ENCODE measurements at places on chromosomes 2 and 18.

DNA sequence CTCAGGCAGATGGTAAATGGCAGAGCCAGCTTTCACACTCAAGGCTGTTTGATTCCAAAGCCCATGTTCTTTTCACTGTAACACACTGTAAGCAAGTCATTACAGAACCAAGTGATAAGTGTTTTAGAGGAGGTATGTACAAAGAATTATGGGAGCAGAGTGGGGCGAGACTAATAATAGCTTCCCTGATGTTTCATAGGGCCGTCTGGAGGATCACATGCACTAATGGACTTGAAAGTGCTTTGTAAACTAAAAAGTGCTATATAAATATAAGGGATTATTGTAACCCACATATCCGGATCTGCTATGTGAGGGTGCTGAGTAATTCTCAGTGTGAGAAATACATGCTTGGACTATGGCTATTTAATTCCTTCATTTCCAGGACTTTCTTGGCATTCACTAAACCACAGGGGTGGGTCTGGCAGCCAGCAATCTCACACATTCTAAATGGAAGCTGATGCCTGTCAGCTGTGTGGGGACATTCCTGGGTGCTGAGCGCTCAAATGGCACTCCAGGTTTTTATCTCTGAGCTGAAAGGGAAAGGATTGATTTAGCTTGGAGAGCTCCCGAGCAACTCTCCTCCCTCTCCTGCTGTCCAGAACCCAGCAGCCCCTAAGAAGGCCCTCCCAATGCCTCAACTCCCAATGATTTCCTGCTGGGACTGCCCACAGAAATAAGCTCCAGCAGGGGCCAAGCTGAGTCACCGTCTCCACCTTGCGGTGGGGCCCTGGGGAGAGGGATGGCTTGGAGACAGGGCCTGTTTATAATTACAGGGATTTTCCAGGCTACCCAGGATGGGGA lies 222.8 kb downstream of the SOX11 start:
- DNase-seq: no peak

DNA sequence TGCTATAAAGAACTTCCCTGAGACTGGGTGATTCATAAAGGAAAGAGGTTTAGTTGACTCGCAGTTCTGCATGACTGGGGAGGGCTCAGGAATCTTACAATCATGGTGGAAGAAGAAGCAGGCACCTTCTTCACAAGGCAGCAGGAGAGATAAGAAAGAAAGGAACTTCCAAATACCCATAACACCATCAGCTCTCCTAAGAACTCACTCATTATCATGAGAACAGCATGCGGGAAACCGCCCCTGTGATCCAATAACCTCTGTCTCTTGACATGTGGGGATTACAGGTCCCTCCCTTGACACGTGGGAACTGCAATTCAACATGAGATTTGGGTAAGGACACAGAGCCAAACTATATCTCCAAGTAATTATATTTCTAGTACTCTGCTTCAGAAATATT lies 163.8 kb upstream of the CDH20 start:
- DNase-seq: no peak

GRCh38 chr2:184624311-184624710 lies 26.0 kb downstream of the ZNF804A start:
- DNase-seq: no peak

- DNase-seq: no peak
These were observed 214.2 kb upstream of the ACVR2A start for GRCh38 chr2:147630585-147630984.

GRCh38 chr2:235135990-235136561 lies 184.3 kb downstream of the SH3BP4 start:
- DNase-seq: peak; percentile 65

GRCh38 chr18:63254716-63255399 lies 64.7 kb downstream of the BCL2 start:
- no peak for DNase-seq

- DNase-seq: no peak
These were observed 380.5 kb downstream of the DSEL start for GRCh38 chr18:67135981-67136380.

- DNase-seq: no peak
These were observed 986.5 kb downstream of the TDRD15 start for GRCh38 chr2:22110244-22110651.

GRCh38 chr2:39718483-39718882 lies 52.8 kb downstream of the TMEM178A start:
- DNase-seq: no peak

GRCh38 chr18:59249199-59249774 lies 24.0 kb downstream of the RAX start:
- DNase-seq: peak; percentile 68

GRCh38 chr18:48921305-48922225 lies 29.2 kb downstream of the SMAD7 start:
- peak; percentile 32 for DNase-seq

DNA sequence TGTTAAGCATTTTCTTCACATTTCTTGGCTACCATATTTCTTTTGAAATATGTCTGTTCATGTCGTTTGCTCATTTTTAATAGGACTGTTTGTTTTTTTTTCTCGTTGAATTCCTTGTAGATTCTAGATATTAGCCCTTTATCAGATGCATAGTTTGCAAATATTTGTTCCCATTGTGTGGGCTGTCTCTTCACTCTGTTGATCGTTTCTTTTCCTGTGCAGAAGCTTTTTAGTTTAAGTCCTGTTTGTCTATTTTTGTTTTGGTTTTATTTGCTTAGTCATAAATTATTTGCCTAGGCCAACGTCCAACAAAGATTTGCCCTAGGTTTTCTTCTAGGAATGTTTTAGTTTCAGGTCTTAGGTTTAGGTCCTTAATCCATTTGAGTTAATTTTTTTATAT lies 1494.7 kb downstream of the SUCLG1 start:
- no peak for DNase-seq

GRCh38 chr2:121479882-121480522 lies 50.7 kb upstream of the RNU4ATAC start:
- DNase-seq: peak; percentile 90

GRCh38 chr2:45734952-45735351 lies 83.5 kb downstream of the PRKCE start:
- no peak for DNase-seq

- no peak for DNase-seq
These were observed 3.1 kb downstream of the PROM2 start for GRCh38 chr2:95277246-95277906.

DNA sequence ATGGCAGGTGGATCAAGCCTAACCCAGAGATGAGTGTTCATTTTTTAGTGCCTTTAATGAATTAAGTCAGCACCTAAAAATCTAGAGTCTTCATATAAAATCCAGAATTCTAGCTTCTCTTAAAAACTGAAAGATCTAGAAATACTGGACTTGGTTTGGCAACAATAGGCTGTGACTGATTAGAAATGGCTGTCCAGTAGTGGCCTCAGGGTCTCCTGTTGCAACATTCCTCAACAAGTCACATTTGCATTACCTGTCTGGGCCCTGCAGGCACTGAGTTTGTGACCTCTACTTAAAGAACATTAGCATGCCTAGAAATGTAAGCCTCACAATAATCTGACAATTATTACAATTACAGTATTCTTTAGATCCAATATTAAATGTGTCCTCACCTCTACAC lies 33.1 kb downstream of the MBD2 start:
- no peak for DNase-seq

GRCh38 chr18:13131283-13131682 lies 87.3 kb upstream of the LDLRAD4 start:
- DNase-seq: no peak

GRCh38 chr2:173458991-173459780 lies 104.5 kb downstream of the CDCA7 start:
- DNase-seq: no peak

- no peak for DNase-seq
These were observed 11.3 kb upstream of the TTC39C start for GRCh38 chr18:24003288-24003687.

- no peak for DNase-seq
These were observed 18.1 kb downstream of the ZAP70 start for GRCh38 chr2:97731274-97732020.

DNA sequence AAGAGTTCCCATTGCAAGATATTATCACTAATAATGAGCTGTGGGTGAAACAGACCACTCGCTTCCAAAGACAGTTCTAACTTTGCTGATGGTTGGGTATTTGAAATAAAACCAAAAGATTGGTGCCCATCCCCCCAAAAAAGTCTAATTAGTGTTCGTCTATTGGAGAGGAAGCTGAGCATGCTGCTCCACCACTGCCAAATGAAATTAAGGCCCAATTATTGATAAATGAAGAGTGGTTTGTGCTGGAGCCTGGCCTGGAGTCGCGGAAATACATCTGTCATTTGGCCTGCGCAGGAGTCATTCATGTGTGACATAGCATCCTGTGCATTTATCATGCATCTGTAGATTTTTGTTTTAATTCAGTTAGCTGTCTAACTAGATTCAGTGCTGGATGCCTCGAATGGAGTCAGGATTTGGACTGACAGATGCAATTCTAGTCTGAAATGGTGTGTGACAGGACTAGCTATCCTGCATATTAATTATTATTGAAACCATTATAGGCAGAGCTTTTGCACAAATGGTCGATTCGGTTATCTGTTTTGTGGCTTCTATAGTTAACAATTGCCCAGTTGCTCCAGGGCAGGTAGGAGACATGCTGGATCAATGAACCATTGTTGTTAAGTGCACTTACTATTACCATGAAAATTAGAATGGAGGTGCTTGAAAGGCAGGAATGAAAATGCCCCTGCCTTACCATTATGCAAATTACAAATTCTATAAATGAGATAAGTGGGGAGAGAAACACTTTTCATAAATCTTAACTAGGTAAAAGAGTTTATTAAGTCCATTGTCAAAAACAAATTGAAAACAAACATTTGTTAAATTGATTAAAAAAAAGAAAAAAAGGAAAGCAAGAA lies 450.4 kb upstream of the TCF4 start:
- DNase-seq: no peak

GRCh38 chr2:174704061-174704460 lies 60.2 kb downstream of the CHRNA1 start:
- DNase-seq: no peak

DNA sequence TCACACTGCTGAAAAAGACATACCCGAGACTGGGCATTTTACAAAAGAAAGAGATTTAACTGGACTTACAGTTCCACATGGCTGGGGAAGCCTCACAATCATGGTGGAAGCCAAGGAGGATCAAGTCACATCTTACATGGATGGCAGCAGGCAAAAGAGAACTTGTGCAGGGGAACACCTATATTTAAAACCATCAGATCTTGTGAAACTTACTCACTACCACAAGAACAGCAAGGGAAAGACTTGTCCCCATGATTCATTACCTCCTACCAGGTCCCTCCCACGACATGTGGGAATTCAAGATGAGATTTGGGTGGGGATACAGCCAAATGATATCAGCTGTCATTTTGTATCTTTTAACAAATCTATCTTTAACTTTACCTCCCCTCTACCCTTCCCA lies 251.1 kb upstream of the RASGRP3 start:
- no peak for DNase-seq

DNA sequence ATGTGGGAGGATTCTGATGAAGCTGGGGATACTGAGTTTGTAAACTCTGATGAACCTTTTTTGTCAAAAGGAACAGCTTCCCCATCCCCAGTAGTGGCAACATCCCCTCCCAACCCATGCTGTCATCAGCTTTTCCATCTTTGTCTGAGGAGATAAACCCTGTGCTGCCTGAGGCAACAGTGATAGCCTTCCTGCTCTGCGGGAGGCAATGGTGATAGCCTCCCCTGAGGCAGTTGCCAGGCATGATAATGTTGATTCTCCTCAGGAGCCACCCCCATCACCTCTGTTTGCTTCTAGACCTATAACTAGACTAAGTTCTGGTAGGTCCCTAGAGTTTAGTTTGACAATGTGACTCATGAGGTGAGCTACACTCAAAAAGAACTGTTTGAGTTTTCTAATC lies 97.5 kb downstream of the ERBB4 start:
- no peak for DNase-seq

DNA sequence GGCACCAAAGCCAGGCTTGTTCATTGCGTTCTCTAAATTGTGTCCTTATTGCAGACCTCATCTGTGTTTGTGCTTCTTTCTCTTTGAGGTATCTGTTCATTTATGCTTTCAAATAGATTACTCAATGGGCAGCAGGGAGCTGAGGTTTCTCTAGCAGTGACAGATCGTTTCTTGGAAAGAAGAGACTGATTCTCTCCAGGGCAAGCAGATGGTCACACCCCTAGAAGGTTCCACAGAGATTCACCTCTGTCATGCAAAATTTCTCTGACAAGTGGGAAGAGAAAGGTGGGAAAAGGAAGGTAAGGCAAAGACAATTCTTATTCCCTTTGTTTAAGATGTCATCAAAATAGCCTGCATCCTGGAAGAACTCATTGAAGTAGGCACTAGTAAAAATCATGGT lies 14.0 kb downstream of the DLGAP1 start:
- DNase-seq: peak; percentile 36

DNA sequence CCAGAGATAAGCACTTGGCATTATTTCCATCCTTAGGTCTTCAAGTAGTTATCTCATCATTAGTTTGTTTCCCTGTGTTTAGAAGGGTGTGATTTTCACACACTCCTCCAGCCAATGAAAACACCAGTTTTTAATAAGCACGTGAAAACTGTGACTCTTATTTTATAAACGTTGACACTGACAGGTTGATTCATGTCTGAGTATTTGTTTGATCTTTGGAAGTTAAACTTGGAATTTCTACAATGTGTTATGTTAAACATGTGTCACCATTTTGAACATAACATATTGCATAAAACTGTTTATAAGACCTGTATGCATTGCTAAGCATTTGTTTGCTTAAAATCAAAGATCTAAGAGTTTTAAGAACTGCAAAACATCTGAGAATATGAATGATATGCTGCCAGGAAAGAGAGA lies 27.6 kb downstream of the SLC40A1 start:
- no peak for DNase-seq

DNA sequence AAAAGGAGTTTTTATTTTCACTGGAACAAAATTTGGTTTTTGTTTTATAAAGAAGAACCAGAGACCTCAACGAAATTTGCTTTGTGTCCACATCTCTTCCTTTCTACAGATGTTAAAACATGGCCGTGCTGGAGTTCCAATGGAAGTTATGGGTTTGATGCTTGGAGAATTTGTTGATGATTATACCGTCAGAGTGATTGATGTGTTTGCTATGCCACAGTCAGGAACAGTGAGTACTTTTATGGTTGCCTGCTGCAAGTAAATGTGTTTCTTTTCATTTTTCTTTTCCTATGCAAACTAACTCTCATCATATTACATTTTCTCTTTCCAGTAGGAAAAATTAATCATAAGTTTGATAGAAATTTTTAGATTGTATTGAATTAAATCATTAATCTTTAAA lies 48.4 kb upstream of the TBR1 start:
- DNase-seq: no peak

- DNase-seq: no peak
These were observed 49.0 kb upstream of the MC4R start for GRCh38 chr18:60421356-60422118.

- DNase-seq: no peak
These were observed 46.6 kb upstream of the SCG2 start for GRCh38 chr2:223648755-223649154.

GRCh38 chr18:32372381-32373061 lies 98.2 kb downstream of the GAREM1 start:
- no peak for DNase-seq

- no peak for DNase-seq
These were observed 39.9 kb upstream of the KLF11 start for GRCh38 chr2:10003206-10004125.

DNA sequence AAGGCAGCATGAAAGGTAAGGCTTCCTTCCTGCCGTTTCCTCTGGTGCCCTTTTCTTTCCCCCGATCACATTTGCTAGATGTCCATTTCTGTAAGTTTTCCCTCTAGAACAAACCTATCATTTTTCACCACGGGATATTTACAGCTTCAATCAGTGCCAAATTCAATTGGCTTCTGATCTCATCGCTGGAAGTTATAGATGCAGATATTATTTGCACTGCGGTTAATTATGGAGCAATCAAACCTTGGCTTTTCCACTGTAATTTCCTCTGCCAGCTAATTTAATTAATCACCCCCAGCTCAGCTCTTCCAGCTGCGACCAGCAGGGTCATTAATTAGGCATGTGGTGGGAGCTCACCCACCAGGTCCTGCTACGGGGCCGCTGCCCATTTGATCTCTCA lies 86.1 kb downstream of the GBX2 start:
- no peak for DNase-seq

All from cerebellar cortex (tissue), 1 donor.